Neural crest cell (in vitro differentiated cells): ENCODE measurements at places on chromosomes 4 and X. TPM values are rescaled to one million over a fixed set of nuclear protein-coding genes. Genes with fewer than 3 reads are reported as not detected.

- DNase-seq: no peak
Observed at GRCh38 chr4:109691411-109691920, 11.8 kb downstream of the CASP6 start.

GRCh38 chr4:149707862-149708261 is 107.8 kb downstream of the IQCM start:
- DNase-seq: no peak

DNA sequence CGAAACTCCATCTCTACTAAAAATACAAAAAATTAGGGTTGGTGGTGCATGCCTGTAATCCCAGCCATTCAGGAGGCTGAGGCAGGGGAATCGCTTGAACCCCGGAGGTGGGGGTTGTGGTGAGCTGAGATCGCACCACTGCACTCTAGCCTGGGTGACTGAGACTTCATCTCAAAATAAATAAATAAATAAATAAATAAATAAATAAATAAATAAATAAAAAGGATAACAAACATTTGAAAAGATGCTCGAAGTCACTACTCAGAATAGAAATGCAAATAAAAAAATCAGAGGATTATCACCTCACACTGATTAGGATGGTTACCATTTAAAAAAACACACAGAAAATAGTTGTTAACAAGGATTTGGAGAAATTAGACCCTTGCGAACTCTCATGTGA is 73.8 kb downstream of the LARP1B start:
- DNase-seq: no peak

The RAB40A gene
- total RNA-seq: 0.34 and 0.70 TPM in 2 replicates

DNA sequence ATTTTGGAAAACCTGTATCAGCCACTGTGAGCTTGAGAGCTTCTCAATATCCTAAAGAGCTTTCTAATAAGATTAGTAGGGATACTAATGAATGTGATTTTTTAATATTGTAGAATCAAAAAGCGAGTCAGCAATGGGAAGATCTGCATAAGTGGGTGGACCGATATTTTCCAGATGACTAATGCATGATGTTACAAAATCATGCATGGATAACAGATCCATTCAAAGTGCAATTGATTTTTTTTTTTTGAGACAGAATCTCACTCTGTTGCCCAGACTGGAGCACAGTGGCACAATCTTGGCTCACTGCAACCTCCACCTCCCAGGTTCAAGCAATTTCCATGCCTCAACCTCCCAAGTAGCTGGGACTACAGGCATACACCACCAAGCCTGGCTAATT is 7.3 kb upstream of the CLDN2 start:
- DNase-seq: no peak
